Kidney epithelial cell (primary cell): ENCODE measurements at places on chromosomes 3 and 15.
A peak's percentile ranks its signal among the peaks of the same experiment; 100 is the strongest.

GRCh38 chr3:71486831-71487230, 96.7 kb downstream of the FOXP1 start:
- DNase-seq = no peak

GRCh38 chr15:28911310-28911931, 25.6 kb downstream of the APBA2 start:
- no peak for DNase-seq

GRCh38 chr15:70710714-70711113, 52.6 kb downstream of the UACA start:
- DNase-seq = no peak

DNA sequence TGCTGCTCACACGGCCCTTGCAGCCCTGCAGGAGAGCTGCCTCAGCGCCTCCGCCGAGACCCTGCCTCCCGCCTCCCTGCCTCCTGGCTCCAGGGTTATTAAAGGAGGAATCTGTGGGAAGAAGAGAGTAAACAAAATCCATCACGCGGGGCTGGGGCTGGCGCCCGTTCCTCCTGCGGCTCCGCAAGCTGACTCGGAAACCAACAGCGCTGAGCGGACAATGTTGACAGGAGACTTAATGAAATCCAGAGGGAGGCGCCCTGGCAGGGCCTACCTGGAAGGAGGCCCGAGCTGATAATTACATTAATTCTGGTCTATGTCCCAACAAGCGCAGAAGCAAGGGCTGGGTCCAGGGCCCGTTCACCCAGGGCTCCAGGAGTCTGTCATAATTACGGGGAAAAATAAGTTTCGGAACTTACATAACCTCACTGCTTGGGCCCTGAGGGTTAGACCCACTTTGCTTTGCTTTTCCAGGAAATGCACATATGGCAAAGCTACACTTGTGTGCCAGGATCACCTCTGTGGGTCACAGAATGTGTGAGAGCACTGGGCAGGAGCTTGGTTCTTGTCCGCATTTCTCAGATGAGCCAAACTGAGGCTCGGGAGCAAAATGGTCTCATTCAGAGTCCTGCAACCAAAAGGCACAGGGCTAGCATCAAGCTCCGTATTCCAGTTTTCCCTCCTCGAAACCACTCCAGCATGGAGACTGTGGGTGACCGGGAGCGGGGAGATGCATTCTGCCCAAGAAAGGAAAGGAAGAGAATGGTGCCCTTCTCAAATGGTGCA, 43.8 kb upstream of the SLC6A6 start:
- no peak for DNase-seq

GRCh38 chr3:185959609-185960521, 22.1 kb upstream of the TRA2B start:
- DNase-seq = peak; percentile 71

DNA sequence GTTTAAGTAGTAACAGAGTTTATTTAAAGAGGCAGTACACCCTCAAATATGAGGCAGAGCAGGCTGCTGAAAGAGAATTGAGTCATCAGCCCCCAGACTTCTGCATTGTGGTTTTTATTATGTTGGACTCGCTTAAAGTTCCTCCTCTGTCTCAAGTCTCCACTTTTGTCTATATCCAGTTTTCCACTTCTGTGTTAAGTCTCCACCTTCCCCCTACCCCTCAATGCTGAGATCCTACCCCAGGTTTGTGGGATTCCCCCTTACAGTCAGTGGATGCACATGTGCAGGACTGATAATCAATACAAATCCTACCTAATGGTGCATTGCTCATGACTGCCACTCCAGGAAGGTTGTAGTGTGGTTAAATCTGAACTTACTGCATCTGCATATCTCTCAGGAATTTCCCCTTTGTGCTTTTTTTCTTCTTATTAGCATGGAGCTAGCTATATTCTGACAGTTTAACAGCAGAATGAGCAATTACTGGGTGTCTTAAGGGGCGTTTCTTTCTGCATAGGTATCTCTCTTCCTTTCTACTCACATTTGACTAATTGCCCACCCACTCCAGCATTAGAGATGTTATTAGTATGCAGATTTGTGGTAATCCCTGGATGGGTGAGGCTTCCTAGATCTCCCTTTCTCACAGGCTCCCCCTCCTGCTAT, 11.9 kb upstream of the CD200R1L start:
- no peak for DNase-seq

- no peak for DNase-seq
These were observed 341.0 kb upstream of the UBE2E2 start for GRCh38 chr3:22862111-22862510.

DNA sequence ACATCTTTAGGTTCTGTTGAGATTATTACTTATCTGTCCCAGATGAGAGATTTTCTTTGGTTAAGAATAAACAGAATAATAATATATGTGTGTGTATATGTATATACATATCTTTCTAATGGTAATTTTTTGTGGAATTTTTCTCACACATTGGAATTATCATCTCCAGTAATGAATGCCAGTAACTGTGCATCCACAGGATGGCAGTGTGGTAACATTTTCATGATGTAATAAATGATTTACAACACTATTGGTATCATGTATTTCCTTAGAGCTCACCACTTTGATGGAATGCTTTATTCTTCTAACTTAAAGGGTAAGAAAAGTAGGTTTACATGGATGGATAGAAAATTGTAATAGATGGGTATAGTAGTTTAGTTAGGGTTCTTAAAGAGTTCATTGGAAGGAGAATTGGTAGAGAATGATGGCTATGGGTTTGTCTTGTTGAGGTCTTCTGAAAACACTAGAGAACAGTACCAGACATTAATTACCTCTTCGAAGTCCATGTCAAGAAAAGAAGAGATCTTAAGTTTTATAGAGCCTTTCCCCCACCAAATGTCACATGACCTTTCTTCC, 78.1 kb downstream of the STT3B start:
- DNase-seq = no peak

- no peak for DNase-seq
These were observed 44.8 kb downstream of the SLC25A26 start for GRCh38 chr3:66265649-66266048.

DNA sequence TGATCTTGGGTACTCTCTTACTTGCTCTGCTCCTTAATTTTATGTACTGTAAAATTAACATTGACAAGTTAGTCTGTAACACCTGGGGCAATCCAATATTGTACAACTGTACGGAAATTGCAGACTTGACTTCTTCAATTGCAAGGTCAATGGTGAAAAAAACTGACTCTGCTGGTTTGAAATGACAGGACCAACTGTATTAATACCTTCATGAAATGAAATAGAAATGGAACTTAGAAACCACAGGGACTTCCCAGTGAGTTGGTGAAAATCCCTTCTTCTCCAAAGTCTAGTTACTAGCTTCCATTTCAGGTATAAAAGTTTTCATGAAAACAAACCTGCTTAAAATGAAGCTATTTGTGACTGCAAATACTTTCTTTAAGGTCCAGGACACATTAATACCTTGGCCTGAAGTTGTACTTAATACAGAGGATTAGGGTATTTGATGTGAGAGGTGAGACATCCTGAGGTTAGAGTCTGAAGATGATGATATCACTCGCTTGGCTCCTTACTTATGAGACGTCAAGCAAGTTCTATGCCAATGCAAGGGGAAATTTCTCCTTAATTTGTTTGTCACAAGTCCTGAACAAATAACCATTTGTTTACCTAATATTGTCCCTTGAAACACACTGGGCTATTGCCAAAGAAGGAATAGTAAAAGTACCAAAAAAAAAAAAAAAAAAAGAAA, 226.2 kb upstream of the TP63 start:
- no peak for DNase-seq

- no peak for DNase-seq
These were observed 474.7 kb upstream of the ALCAM start for GRCh38 chr3:104892044-104892443.

GRCh38 chr15:78257681-78258080, 6.7 kb upstream of the DNAJA4 start:
- DNase-seq = no peak

DNA sequence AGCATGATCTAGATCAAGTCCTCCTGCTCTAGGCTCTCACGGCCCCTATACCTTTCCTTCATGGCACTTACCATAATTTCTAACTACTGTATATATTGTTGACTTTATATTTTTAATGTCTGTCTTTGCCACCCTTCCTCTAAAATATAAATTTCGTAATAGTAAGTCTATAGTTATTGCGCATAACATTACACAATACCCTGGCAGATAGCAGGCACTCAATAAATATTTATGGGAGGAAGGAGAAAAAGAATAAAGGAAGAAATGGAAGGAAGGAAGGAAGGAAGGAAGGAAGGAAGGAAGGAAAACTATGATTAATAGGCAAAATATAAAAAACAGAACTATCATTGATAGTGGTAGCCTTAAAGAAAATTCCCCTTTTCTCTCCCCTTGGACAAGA, 190.3 kb upstream of the LMCD1 start:
- no peak for DNase-seq

DNA sequence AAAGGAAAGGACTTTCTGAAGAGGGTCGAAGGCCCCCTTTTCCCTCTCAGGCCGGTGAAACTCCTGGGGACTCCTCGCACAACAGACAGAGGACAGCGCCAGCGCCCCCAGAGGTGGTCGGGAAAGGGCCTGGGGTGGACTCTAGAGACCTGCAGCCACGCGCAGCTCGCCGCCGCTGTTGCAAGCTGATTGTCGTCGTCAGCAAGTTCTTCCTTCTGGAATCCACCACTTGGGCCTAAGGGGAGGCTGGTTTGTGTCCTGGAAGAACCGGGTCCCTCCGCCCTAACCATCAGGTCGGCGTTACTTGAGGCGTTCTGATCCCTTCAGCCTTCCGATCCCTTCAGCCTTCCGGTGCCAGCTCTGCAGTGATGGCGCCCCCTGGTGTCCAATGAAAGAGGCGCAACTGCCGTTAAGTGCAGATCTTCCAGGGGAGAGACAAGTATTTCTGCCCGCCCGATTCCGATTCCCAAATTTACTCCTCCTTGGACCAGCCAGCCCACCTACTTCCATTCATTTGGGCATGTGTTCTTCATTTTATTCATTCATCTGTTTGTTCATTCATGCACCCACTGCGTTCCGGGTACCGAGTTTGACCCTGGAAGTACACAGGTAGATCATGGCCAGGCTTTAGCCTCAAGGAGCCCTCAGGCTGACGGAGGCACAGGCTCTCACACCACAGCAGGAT, 77.2 kb upstream of the SLC6A11 start:
- DNase-seq = peak; percentile 14

- no peak for DNase-seq
These were observed 202.0 kb downstream of the FNDC3B start for GRCh38 chr3:172241405-172241804.

DNA sequence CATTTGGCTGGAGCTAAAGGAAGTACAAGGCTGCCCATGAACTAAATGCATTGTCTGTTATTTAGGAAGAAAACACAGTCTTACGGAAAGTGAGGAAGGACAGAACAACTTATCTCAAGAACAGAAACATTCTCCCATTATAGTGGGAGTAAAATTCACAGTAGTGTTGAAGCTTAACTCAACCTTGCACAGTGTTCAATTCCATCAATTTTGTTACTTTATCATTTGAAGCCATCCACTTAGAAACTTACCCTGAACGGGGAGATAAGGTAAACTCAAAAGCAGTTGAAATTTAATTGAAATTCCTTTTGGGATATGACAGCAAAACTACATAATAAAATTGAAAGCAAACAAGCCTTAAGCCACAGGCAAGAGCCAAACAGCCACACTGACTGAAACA, 186.9 kb downstream of the PCCB start:
- no peak for DNase-seq

DNA sequence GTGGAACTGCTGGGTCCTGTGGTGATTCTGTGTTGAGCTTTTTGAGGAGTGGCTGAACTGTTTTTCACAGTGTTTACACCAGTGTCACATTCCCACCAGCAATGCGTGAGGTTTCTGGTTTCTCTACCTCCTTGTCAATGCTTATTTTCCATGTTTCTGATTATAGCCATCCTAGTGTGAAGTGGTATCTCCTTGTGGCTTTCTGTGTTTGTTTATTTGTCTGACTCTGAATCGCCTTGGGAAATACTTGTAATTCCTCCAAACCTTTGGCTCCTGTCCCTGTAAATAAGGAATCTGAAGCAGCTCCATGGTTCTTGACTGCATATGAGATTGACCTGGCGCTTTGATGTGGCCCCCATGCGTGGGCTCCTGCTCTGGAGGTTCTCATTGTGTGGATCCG, 20.6 kb downstream of the FAN1 start:
- no peak for DNase-seq

GRCh38 chr15:68553994-68554720, 24.6 kb upstream of the CORO2B start:
- DNase-seq = no peak

- DNase-seq = no peak
These were observed 30.1 kb upstream of the ADAMTS7 start for GRCh38 chr15:78841376-78841706.

- no peak for DNase-seq
These were observed 488.3 kb upstream of the GOLIM4 start for GRCh38 chr3:168583977-168584376.
